ENCODE measurements at places on chromosomes 12 and 14.

DNA sequence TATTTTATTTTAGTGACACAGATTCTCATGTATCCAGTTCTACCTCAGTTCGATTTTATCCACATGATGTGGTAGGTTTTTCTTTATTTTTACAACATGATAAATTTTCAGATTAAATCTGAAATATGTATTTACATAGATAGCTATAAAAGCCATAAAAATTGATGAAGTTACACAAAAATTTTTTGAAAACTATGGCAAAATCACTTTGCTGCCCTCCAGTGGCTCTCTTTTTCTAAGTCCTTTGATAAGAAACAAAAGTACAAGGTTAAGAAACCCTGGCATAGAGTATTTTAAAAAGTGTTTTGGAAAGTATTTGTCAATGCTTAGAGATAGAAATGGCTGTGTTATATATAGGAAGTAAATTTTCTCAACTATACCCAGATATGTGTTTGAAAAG lies 104.2 kb downstream of the PCNX1 start:
- no peak for DNase-seq

DNA sequence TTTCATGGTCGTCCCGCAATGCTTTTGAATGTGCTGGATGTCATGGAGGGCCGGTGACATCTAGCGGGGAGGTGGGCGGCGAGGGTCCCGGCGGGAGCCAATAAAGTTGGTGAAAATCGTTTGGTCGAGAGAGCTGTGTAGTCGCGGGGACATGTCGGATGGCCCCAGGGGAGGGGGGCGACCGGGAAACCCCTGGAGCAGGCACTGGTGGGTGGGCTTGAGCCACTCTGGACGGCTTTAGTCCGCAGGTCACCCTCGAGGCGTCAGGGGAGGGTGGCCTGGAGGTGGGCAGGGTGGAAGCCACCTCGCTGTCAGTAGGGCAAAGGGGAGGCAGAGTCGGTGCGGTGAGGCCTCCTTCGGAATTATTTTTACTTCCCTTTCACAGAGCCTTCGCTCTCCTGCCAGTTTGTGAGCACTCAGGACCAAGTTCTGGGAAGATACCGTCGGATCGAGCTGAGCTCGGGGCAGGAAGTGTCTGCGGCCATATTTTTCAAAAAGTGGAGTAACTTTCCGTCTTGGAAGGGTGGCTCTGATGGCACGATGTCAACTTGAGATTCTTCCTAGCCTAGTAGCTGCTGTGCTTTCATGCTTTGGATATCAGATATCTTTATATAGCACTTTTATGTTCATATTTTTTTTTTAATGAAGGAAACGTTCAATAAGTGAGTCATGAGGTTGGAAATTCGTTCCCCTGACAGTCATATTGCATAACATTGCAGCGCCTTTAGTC lies 28.2 kb downstream of the WBP11 start:
- DNase-seq: peak; percentile 69

GRCh38 chr12:114293571-114294302 lies 112.2 kb downstream of the TBX5 start:
- DNase-seq: no peak

GRCh38 chr14:89572596-89573398 lies 155.8 kb upstream of the FOXN3 start:
- no peak for DNase-seq

GRCh38 chr14:90692826-90693225 lies 123.4 kb downstream of the TTC7B start:
- no peak for DNase-seq

GRCh38 chr14:50407111-50407812 lies 10.6 kb upstream of the CDKL1 start:
- peak; percentile 44 for DNase-seq

GRCh38 chr12:18054925-18055619 lies 34.9 kb downstream of the RERGL start:
- DNase-seq: no peak

GRCh38 chr12:124399622-124400021 lies 104.7 kb downstream of the RFLNA start:
- no peak for DNase-seq

DNA sequence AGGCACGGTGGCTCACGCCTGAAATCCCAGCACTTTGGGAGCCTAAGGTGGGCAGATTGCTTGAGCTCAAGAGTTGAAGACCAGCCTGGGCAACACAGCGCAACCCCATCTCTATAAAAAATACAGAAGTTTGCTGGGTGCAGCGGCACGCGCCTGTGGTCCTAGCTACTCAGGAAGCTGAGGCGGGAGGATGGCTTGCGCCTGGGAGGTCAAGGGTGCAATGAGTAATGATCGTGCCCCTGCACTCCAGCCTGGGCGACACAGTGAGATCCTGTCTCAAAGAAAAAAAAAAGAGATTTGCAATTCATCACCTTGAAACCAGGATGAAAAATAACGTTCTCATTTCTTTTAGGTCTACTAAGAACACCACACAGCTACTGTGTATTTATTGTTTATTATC lies 4.0 kb downstream of the STX2 start:
- DNase-seq: no peak

- DNase-seq: no peak
These were observed 198.1 kb downstream of the STXBP6 start for GRCh38 chr14:24851837-24852236.

- DNase-seq: peak; percentile 80
These were observed 1.6 kb downstream of the CRIP2 start for GRCh38 chr14:105476097-105476830.

- no peak for DNase-seq
These were observed 23.9 kb downstream of the GPR19 start for GRCh38 chr12:12671850-12672660.

- no peak for DNase-seq
These were observed 79.5 kb upstream of the MIS18BP1 start for GRCh38 chr14:45332360-45332988.

DNA sequence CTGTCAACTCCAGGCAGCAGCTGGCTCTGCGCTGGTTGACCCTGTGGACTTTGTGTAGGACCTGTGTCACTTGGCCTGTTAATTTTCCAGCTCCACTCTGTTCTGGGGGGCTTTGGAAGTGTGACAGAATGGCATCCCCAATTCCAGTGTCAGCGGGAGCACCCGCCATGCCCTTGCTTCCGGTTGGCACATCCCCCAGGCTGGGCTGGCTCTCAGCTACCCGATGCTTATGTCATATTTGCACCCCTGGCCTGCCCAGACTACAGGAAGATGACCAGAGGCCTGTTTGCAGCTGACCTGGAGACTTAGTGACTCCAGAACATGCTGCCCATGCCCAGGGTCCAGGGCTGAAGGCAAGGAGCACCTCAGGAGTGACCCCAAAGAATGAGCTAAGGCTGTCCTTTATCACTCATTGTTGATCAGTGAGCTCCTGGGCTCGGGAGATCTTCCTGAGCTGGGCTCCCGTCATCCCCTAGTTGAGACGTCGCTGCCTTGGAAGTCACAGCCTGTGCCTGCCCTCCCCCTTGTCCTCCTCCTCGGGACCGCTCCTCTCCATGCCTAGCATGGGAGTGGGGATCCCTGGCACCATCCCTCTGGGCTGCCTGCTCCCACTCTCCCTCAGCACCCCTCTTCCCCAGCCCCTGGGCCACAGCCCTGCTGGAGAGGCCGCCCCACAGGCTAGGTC lies 163.4 kb upstream of the RTL1 start:
- peak; percentile 16 for DNase-seq
